NCI-H1930 (cell line): ENCODE measurements at places on chromosomes 2 and 18.

DNA sequence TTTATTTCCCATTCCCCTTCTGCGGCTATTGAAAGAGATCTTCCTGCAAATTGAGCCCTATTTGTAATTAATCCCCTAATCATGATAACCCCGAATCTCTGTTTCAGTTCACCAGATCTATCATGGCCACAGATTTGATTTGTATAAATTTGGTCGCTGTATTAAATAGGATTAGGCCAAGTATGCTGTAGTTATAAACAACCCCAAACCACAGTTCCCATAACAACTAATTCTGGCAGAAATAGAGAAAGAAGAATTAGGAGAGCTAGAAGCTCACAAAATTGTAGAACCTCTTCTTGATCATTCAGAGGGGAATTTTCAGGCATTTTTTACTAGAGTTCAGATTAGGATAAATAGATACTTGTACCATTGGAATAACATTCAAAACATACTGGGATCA, 433.7 kb upstream of the TNP1 start:
- no peak for DNase-seq

GRCh38 chr2:162265666-162266459, 22.6 kb upstream of the FAP start:
- DNase-seq = no peak

DNA sequence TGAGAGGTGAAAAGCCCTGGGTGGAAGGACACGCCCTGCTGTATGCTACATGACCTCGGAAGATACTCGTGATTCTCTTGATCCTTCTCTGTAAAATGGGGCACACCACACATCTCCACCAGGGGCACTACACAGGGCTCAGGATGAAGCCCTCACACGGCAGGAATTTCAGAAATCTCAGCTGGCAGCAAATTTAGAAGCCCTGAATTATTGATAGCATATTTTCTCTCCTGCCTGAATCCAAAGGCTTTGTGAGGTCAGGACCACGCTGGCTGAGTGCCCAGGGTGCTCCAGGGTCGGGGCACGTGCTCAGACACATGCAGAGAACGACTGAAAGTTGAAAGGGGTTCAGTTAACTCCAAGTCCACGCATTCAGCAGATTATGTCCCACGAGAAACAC, 42.1 kb upstream of the GALR1 start:
- DNase-seq = no peak

DNA sequence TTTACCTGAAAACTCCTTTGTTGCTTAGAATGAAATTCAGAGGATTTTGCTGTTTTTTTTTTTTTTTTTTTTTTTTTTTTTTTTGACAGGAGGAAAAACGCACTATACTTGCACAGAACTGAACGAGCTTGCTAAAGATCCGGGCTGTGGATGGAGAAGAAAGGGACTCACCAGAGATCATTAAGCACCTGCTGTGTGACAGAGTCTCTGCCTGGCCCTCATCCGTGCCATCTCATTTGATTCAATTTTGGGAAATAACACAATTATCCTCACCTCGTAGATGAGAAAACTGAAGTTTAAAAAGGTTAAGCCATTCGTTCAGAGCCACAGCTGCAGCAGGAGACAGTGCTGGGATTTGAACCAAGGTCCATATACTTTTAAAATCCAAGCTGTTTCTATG, 775.4 kb upstream of the ID2 start:
- no peak for DNase-seq

DNA sequence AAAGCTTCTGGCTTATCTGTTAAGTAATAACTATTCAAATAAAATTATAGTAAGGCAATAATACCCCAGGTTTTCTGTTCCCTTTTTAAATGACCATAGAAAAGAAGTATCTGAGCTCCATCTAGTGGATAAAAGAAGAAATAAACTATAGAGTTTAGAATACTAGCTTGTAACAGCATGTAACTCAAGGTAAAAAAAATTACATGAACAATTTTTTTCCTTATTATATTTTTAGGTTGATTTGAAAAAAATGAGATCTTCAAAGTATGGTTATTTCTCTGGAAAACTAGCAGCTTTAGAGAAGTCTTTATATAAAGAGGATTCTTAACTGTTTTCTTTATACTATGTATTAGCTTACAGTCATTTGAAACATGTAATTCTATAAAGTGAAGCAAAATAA, 58.1 kb downstream of the NCKAP1 start:
- no peak for DNase-seq

- DNase-seq = no peak
Observed at GRCh38 chr2:25340181-25340921, 1.4 kb downstream of the DNMT3A start.

- no peak for DNase-seq
Observed at GRCh38 chr2:72012886-72013574, 134.6 kb downstream of the CYP26B1 start.

GRCh38 chr2:23209059-23209458, 175.9 kb upstream of the KLHL29 start:
- no peak for DNase-seq

- DNase-seq = no peak
Observed at GRCh38 chr2:3062476-3063260, 314.9 kb downstream of the EIPR1 start.

DNA sequence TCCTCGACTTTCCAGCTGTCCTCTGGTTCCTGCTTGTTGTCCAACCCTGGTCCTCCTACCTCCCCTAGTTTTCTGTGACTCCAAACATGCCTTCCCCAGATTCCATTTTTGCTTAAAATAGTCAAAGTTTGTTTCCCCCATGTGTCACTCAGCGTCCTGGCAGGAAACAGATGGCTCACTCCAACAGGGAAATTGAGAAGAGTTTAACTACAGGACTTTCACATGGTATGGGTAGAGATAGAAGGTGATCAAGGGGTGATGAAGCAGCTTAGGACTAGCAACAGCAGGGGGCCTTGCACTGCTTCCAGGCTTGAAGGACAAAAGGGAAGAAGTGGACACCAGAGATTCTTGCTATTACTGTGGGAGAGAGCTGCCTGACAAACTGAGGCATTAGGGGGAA, 6.1 kb upstream of the CUL3 start:
- DNase-seq = no peak

GRCh38 chr18:50982802-50983179, 15.0 kb downstream of the ELAC1 start:
- no peak for DNase-seq

- DNase-seq = no peak
Observed at GRCh38 chr2:100741880-100742276, 78.1 kb upstream of the NPAS2 start.

DNA sequence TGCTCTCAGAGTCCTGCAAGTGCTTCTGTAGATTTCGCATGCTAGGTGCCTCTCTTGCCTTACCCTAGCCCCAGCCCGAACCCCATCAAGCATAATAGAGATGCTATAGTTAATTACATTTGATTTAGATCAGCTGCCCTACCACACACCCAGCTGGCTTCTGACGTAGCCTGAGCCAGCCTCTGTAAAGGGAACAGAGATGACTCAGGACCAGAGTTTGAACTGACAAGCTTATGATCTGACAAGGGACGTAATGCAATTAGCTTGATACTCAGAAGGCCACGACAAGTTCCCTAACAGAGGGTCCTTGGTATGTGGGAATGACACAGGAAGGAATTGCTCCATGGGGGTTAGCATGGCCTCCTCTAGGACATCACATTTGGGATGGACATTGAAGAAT, 126.6 kb downstream of the LRATD1 start:
- no peak for DNase-seq

DNA sequence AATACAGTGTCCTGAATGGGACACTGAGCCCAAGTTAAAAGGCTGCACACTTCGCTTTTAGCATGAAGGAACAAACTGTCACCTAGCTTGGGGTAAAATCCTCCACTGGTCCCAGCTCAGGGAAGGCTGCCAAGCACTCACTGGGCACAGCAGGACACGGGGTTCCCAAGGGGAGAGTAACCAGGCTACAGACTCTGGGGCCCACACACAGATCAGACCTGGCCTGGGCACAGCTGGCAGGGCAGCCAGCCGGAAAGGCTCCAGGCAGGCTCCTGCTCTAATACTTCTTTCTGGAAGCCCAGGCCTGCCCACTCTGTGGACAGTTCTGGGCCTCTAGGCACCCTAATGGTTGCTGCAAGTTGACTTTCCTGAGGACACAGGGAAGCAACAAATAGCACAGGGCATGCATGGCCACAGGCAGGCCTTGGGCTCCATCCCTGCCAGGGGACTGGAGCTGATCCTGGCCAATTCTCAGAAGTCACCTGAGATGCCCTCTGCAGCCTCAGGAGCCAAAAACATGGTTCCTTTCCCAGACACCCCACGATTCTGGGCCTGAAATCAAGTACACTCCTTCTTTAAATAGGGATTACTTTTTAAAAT, 18.7 kb upstream of the SULT1C3 start:
- no peak for DNase-seq

GRCh38 chr2:50443288-50443687, 588.6 kb downstream of the NRXN1 start:
- no peak for DNase-seq

- no peak for DNase-seq
Observed at GRCh38 chr2:36384454-36384853, 28.9 kb downstream of the CRIM1 start.

- DNase-seq = no peak
Observed at GRCh38 chr2:67393237-67393636, 3.9 kb upstream of the ETAA1 start.

DNA sequence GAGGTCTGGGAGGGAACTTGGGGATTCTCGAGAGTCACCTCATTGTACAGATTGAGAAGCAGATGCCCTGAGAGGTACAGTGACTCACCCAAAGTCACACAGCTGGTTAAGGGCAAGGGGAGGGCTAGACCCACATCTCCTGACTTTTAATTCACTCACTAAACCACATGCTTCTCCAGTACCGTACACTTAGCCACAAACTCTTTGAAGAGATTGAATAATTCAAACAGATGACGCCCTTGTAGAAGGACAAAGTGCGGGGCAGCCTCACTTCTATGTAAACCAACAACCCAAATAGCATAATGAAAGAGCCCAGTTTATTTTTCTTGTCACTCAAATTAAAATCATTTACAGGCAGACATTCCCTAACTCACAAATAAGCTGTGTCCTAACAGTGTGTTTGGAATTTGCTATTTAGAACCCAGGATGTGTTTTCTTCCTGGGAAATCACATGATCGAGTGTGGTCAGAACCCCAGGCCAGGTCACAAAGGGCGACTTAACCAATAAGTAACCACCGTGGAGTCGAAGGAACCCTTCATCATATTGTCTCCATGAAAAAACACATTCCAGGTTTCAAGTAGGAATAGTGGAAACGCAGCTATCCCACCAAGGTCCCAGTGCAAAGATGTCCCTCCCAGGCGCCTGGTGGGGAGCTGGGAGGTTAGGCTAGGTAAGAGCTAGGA, 35.8 kb upstream of the PTPN4 start:
- DNase-seq = no peak

- no peak for DNase-seq
Observed at GRCh38 chr2:29425866-29426265, 310.7 kb downstream of the CLIP4 start.

- no peak for DNase-seq
Observed at GRCh38 chr18:46434629-46435028, 222.4 kb downstream of the LOXHD1 start.

DNA sequence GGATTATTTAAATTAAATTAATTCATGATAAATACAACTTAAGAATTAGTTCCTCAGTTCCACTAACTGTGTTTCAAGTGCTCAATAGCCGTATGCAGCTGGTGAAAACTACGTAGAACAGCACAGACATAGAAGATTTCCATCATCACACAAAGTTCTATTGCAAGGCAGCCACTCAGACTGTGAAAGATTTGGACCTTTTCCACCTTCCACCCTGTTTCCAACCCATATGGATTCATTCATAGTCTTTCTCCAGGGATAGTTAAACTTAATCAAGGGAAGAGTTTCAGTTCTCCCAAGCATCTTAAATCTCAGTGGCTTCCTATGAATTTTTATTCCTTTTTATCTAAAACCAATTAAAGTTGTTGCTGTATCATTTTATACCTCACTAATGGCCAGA, 2030.8 kb downstream of the SUCLG1 start:
- DNase-seq = no peak

GRCh38 chr2:196046123-196046917, 22.3 kb downstream of the DNAH7 start:
- no peak for DNase-seq

GRCh38 chr2:196105951-196106350, 37.3 kb upstream of the DNAH7 start:
- DNase-seq = no peak

GRCh38 chr2:157866202-157866601, 9.9 kb downstream of the ACVR1 start:
- no peak for DNase-seq

- DNase-seq = no peak
Observed at GRCh38 chr18:60182223-60182622, 190.4 kb downstream of the MC4R start.

- DNase-seq = no peak
Observed at GRCh38 chr2:63698786-63699548, 110.2 kb downstream of the MDH1 start.

DNA sequence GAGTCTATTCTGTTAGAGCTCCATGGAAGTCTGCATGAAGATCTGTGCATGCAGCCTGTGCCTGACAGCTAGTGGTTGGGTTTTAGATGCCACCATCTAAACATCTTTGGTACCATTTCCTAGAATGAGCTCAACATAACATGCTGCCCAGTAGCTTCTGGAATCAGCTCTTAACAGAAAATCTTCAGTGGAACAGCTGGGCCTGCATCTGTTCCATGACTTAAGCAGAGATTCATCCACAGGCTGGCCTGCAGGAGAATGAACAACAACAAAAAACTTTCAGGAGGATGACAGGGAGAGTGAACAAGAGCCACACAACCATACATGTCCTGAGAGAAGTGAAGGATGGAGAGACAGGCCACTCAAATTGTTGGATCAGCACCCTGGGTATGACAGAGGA, 316.6 kb downstream of the RDH14 start:
- no peak for DNase-seq

GRCh38 chr18:9735238-9735637, 27.1 kb downstream of the RAB31 start:
- no peak for DNase-seq

DNA sequence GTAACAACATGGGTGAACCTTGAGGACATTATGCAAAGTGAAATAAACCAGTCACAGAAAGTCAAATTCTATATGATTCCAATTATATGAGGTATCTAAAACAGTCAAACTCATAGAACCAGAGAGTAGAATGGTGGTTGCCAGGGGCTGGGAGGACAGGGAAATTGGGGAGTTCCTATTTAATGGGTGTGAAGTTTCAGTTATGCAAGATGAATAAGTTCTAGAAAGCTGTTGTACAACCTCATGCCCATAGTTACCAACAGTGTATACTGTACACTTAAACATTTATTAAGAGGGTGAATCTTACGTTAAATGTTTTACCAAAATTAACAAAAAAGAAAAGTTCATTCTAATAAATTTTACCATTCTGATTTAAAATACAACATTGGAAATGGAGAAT, 92.7 kb upstream of the WDSUB1 start:
- DNase-seq = no peak
